Stomach (tissue), 19 donors: ENCODE measurements at places on chromosomes 2 and 18. TPM values are rescaled to one million over a fixed set of nuclear protein-coding genes. Genes with fewer than 3 reads are reported as not detected.
A peak's percentile ranks its signal among the peaks of the same experiment; 100 is the strongest.

The MALL gene
- total RNA-seq: 2.3 TPM

The EGR4 gene
- not detected for total RNA-seq

GRCh38 chr2:232980683-232981082, 32.4 kb downstream of the NGEF start:
- no peak overlapping the region for H3K27ac ChIP-seq
- H3K4me3 ChIP-seq: no peak overlapping the region
- peaks cover 6% of the 10 kb centered on the region for H3K4me1 ChIP-seq
- H3K36me3 ChIP-seq: no peaks in the 10 kb centered on the region

GRCh38 chr2:223227338-223227737, 175.3 kb downstream of the KCNE4 start:
- no peak overlapping the region for H3K27ac ChIP-seq
- H3K36me3 ChIP-seq: no peaks in the 10 kb centered on the region
- H3K4me1 ChIP-seq: peaks cover 4% of the 10 kb centered on the region
- H3K27me3 ChIP-seq: no peaks in the 10 kb centered on the region

The TNFAIP6 gene
- not detected for total RNA-seq

The EML4 gene
- total RNA-seq: 65.3 TPM

The ZNF385B gene
- total RNA-seq: not detected

- H3K4me1 ChIP-seq: peaks cover 43% of the 10 kb centered on the region
- no peak overlapping the region for H3K27ac ChIP-seq
- H3K4me3 ChIP-seq: no peak overlapping the region
- no peaks in the 10 kb centered on the region for H3K27me3 ChIP-seq
- no peaks in the 10 kb centered on the region for H3K36me3 ChIP-seq
Measured at GRCh38 chr2:162071001-162071400, 3.0 kb downstream of the DPP4 start.

The RGPD4 gene
- total RNA-seq: not detected

DNA sequence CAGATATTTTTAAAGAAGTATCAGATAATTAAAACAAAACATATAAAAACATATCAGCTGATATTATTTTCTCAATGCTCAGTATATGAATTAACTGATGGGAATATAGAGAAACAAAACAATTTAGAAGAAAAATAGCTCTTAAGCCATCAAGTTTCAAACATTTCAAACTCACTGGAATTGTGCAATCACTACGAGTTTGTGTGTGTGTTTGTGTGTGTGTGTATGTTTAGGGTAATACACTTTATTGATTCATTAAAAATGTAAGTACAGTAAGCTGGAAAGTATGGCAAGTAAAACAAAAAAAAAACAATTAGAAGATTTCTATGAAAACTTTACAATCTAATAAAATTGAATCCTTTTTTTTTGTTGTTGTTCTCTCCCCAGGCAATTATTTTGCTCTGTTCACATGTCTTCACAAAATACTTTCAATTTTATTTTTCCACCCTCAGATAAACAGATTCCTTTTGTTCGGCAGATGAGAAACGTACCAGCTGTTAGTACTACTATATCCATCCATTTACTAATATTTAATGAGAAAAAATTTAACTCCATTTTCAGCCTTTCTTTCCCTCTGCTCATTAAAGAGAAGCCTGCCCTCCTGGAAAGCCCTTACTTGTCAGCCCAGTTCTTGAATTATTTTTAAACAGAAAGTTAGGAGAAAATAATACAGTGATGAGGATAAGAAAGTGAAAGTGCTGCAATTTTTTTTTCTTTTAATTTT, 87.6 kb downstream of the SLC8A1 start:
- no peaks in the 10 kb centered on the region for H3K27me3 ChIP-seq
- no peak for DNase-seq
- H3K27ac ChIP-seq: peak overlapping the region; percentile 61
- H3K4me1 ChIP-seq: no peaks in the 10 kb centered on the region
- no peaks in the 10 kb centered on the region for H3K36me3 ChIP-seq

The PLA2R1 gene
- 1.7 TPM for total RNA-seq

The IL36RN gene
- total RNA-seq: not detected

GRCh38 chr2:149145314-149146295, 107.1 kb downstream of the LYPD6B start:
- H3K27ac ChIP-seq: no peak overlapping the region
- no peak overlapping the region for H3K4me3 ChIP-seq
- no peaks in the 10 kb centered on the region for H3K4me1 ChIP-seq
- H3K27me3 ChIP-seq: no peaks in the 10 kb centered on the region
- H3K36me3 ChIP-seq: no peaks in the 10 kb centered on the region

The CCDC102B gene
- total RNA-seq: 11.2 TPM

The GULP1 gene
- total RNA-seq: 56.7 TPM

DNA sequence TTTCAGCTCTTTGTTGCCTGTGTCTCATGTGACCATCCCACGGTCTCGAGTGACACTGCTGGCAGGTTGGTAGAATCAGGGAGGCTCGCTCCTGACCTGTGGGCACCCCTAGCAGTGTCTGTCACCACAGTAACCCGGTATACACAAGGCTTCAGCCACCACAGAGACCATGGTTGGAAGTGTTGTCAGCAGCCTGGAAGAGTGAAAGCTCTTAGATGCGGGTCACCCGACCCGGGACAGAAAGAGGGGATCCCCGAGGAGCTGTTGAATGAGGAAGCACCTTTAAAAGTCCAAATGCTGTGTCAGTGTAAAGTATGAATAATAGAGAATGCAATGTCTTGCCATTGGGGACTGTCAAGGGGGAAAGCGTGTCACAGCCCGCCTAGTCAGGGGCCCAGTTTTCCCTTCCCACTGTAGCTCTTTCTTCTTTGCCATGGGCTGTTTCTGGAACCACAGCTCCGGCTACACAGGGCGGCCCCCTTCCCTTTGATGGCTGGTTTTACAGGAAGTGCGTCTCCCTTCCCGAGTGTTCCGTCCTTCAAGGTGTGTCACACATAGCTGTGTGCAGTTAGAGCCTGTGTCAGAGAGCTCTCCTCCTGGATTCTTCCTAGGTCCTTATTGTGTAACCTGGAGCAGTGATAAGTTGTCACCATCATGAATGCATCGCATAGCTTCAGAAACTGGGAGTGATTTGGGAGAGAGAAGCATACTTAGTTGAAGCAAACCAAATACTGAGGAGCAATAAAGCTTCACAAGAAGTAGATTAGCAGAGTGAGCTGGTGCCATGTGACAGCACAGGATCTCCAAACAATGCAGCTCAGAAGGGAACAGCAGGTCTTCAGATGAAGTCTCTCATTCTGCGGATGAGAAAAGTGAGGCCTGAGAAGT, 81.4 kb downstream of the MTCL1 start:
- H3K27ac ChIP-seq: no peak overlapping the region
- DNase-seq: peak; percentile 51
- peaks cover 25% of the 10 kb centered on the region for H3K36me3 ChIP-seq
- no peak overlapping the region for H3K4me3 ChIP-seq
- no peaks in the 10 kb centered on the region for H3K27me3 ChIP-seq

DNA sequence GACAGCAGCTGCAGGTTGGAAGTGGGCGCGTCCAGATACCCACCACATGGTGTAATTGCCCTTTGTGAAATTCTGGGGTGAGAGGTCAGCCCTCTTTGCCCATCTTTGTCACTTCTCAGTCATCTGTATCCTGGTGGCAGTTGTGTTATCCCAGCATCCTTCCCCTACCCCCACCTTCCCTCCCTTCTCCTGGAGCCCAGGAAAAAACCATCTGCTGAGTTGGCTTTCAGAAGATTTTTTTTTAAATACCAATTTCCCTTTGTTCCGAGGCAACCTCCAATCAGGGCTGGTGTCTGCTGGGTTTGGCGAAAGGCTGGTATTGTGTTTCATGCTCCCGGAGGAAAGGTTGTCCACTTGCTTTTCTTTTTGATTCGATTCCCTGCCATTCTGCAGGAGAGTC, 35.2 kb downstream of the SETBP1 start:
- no peak overlapping the region for H3K4me3 ChIP-seq
- peak overlapping the region; percentile 10 for H3K27ac ChIP-seq
- H3K27me3 ChIP-seq: no peaks in the 10 kb centered on the region
- peaks cover 10% of the 10 kb centered on the region for H3K4me1 ChIP-seq

DNA sequence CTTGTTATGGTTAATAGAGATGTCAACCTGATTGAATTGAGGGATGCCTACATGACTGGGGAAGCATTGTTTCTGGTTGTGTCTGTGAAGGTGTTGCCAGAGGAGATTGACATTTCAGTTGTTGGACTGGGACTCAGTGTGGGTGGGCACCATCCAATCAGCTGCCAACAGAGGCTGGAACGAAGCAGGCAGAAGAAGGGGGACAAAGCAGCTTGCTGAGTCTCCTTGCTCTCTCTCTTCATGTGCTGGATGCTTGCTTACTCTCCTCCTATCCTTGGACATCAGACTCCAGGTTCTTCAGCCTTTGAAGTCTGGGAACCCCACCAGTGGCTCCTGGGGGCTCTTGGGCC, 22.2 kb upstream of the SMAD4 start:
- H3K27ac ChIP-seq: no peak overlapping the region
- no peaks in the 10 kb centered on the region for H3K36me3 ChIP-seq
- no peak for DNase-seq
- H3K4me1 ChIP-seq: no peaks in the 10 kb centered on the region
- H3K27me3 ChIP-seq: no peaks in the 10 kb centered on the region

- no peak for DNase-seq
- H3K27me3 ChIP-seq: no peaks in the 10 kb centered on the region
- no peak overlapping the region for H3K27ac ChIP-seq
- no peaks in the 10 kb centered on the region for H3K4me1 ChIP-seq
Measured at GRCh38 chr18:51083398-51083797, 53.4 kb downstream of the SMAD4 start.

The GKN1 gene
- total RNA-seq: 1.7 TPM

DNA sequence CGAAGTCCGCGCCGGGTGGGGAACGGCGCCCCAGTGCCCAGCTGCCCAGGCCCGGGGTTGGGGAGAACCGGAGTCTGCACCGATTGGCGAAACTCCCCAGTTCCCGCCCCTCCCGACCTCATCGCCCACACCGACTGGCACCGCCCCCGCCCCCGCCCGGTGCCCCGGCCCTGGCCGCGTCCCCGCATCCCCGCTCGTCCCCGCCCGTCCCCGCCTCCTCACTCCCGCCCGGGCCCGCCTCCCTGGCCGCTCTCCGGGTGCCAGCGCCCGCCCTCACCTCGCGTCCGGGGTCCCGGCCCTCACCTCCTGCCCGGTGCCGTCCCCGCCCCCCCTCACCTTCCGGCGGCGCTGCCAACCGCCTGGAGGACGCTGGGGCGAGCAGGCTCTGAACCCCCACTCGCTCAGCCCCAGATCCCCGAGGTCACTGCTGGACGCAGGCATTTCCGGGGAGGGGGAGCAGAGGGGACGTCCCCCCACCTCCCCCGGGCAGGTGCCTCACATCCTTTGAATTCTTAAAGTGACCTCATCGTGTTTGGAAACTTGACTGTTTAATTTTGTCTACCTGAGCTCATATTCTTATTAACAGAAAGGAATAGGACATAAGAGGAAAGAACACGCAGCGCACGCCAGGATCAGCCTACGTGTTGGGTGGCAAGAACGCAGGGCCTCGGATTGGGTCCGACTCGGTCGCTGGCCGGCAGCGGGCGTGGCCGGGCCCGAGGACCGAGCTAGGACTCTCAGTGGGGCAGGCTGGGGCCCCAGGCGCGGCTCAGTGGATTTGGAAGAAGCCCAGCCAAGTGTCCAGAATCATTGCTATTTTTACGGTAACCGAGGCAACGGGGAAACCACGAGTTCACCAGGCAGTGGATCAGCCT, at the start of gene FAM110C:
Gene FAM110C (minus strand): TSS at position 35 of the 875 bp plus-strand sequence. CDS start 120 bp downstream, outside the sequence.
- H3K4me1 ChIP-seq: peaks cover 12% of the 10 kb centered on the region
- peak within 1 kb of the TSS; percentile 61 for H3K4me3 ChIP-seq
- no peaks in the 10 kb centered on the region for H3K27me3 ChIP-seq

The CDK5R2 gene
- total RNA-seq: 0.37 TPM

- no peaks in the 10 kb centered on the region for H3K4me1 ChIP-seq
- no peaks in the 10 kb centered on the region for H3K36me3 ChIP-seq
- H3K27ac ChIP-seq: no peak overlapping the region
- no peak for DNase-seq
- H3K4me3 ChIP-seq: no peak overlapping the region
- no peaks in the 10 kb centered on the region for H3K27me3 ChIP-seq
Measured at GRCh38 chr18:13893418-13893760, 21.9 kb downstream of the MC2R start.

The IL1A gene
- total RNA-seq: not detected

The HRH4 gene
- total RNA-seq: not detected

- H3K4me3 ChIP-seq: no peak overlapping the region
- H3K27me3 ChIP-seq: no peaks in the 10 kb centered on the region
- no peak overlapping the region for H3K27ac ChIP-seq
Measured at GRCh38 chr18:23877371-23877770, 137.2 kb upstream of the TTC39C start.

DNA sequence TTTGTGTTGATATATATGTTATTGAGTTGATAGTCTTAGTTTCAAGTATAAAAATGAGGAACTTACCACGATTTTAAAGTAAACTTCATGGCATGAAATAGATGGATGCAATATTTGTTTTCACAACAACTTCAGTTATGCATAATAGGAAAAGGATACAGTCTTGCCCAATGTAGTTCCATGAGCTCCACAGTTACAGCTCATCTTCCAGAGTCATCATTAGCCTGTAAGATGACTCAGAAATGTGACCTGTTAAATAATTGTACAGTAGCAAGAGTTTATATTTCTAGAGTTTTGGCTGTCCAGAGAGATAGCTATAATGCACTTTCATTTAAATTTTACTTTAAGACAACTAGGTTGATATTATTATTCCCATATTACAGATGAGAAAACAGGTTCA, 80.9 kb upstream of the ARHGAP28 start:
- H3K4me1 ChIP-seq: no peaks in the 10 kb centered on the region
- H3K27ac ChIP-seq: no peak overlapping the region
- no peak overlapping the region for H3K4me3 ChIP-seq
- no peaks in the 10 kb centered on the region for H3K27me3 ChIP-seq
- no peaks in the 10 kb centered on the region for H3K36me3 ChIP-seq
- no peak for DNase-seq

DNA sequence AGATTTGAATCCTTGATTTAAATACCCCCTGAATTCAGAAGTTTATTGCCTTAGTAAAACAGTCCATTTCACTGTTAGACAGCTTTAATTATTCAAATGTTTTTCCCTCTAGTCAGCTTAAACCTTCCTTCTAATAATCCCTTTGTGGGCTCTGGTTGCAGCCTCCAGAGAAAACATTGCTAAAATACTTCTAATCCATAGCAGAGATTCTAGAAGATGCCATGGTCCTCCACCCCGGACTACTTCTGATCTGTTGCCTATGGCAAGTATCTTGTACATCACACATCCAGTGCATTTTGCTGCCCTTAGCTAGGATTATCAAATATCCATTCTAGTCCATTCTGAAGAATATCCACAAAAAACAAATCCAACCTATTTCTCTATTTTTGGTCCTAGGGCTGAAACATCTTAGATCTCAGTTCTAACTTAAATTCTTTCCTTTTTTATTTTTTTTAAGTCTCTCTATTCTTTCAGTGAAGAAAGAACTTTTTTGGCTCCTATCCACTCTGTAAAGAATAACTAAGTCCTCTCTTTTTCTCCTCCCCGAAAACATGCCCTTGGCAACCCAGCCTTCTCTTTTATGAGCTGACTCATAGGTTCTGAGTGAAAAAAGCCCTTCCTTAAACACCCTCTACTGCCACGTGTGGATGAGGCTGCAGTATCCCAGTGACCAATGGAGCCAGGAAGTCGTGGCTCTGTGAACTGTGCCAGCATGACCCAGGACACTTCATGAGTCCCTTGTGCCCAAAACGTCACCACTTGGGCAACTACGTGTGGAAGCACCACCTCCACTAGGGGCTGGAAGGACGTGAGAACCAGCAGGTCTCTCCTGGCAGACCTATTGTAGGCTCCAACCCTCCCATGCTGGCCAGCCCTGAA, 349.8 kb downstream of the TNS1 start:
- peak overlapping the region; percentile 62 for H3K27ac ChIP-seq
- peaks cover 21% of the 10 kb centered on the region for H3K4me1 ChIP-seq
- DNase-seq: peak; percentile 59
- H3K4me3 ChIP-seq: no peak overlapping the region
- H3K27me3 ChIP-seq: no peaks in the 10 kb centered on the region

GRCh38 chr2:17495590-17495989, 22.6 kb downstream of the RAD51AP2 start:
- no peaks in the 10 kb centered on the region for H3K27me3 ChIP-seq
- H3K4me1 ChIP-seq: no peaks in the 10 kb centered on the region
- H3K4me3 ChIP-seq: no peak overlapping the region
